ENCODE measurements at places on chromosomes 7 and 10. TPM values are rescaled to one million over a fixed set of nuclear protein-coding genes. Genes with fewer than 3 reads are reported as not detected.
A peak's percentile ranks its signal among the peaks of the same experiment; 100 is the strongest.

GRCh38 chr10:116440330-116441030 lies 12.8 kb downstream of the PNLIPRP3 start:
- no peak for DNase-seq

- no peak for DNase-seq
Measured at GRCh38 chr10:69375307-69376151, 41.2 kb downstream of the TACR2 start.

- no peak for DNase-seq
Measured at GRCh38 chr10:12697764-12698163, 303.7 kb downstream of the CCDC3 start.

DNA sequence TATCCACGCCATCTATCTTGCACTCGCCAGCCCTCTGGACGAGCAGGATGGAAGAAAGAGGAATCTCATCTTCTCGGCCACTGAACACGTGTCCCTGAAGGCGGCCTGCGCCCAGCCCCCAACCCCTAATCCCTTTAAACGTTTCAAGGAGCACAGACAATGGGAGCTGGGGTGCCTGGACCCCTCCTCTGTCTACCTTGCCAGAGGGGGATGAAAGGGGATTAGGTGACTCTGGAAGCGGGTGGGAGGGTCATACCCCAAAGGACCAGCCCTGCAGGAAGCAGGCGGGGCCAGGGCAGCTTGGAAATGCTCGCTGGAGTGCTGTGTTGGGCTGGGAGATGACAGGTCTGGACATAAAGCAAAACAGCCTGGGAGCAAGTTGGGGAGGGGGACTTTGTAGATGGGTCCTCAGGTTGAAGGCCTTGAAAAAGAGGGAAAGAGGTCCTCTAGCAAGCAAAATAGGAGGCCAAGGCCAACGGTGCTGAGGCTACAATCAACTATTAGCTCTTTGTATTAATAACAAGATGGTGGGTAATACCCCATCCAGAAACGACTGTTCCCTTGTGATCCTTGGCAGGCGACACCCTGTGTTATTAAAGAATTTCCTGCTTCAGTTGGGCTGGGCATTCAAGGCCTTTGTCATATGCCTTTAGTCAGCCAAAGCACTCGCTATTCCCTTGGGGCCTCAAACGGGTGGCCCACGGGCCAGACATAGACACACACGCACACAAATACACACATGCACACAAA lies 126.5 kb upstream of the UNC5B start:
- no peak for DNase-seq

DNA sequence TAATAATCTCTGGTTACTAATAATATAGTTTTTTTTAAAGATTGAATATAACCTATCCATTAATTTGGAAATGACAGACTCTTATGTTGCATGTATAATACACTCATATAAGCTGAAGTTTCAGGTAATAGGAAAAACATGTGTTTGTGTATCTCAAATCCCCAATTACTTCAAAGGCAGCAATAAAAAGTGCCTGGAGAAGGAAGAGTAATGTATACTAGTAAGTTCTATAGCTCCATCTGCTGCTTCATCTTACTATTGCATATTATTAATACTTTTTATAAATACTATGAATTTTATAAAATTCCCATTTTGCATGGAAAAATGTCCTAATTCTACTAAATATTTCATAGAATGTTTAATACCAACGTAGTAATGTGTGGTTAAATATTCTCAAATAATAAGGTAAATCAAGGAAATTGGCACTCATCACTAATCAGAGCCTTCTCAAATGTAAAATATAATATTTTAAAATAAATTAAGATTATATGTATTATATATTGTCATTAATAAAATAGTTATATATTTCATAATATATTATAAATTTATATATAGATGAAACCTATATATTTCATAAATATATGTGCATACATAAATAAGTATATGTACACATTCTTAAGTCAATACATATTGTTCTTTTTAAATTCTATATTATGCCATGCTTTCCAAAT lies 311.9 kb downstream of the HGF start:
- peak; percentile 56 for DNase-seq

DNA sequence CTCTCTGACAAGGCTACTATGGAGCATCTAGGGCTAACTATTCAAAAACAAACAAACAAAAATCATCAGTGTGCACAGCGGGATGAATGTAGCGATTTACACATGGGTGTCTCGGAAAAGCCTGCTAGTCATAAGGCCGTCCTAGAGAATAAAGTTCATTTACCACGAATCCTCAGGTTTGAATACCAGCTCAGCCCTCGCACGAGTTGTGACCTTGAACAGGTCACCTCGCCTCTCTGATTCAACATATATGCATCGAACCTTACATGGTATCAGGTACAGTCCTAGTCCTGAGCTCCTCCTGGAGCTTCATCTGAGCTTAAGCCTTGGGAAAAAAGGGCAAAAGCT lies 572 bp downstream of the ATP5MF start:
- no peak for DNase-seq

GRCh38 chr10:14185316-14186045 lies 145.2 kb downstream of the FRMD4A start:
- peak; percentile 90 for DNase-seq

CTTNBP2 gene
- 11.3 TPM for total RNA-seq

INHBA gene
- 133 TPM for total RNA-seq

GPR26 gene
- total RNA-seq = not detected

SGCE gene
- 36.4 TPM for total RNA-seq

MMD2 gene
- not detected for total RNA-seq

Data from IMR-90 (cell line).